ENCODE measurements at places on chromosomes 12 and 14.

DNA sequence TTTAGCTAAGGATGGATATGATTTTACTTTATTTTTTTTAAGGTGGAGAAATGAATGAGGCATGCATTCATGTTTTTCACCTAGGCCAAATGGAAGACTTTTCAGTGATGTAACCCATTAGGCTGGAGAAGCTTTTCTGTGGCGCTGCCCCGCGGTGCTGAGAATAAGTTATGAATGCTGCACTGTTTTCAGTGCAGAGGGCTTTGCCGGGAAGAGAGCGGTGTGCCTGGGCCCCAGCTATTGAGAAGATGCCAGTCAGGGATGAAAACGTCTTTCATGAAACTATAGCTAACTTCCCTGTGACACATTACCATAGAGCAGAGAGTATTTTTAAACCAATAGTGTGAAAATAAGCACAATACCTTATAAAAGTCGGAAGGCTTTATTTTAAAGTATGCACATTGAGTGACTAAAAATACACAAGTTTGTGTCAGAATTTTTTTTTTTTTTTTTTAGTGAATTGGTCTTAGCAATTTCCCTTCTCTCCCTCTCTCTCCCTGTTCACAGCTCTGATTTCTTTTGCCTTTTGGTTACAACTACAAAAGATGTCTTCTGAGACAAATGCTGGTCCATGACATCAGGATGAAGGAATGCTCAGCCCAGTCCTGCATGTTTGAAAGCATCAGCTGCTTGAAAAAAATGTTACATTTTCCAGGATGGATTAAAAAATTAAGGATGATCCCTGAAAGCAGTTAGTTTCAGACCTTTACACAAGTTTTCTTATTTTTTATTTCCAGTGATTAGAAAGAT lies 48.3 kb downstream of the NPAS3 start:
- DNase-seq = no peak

DNA sequence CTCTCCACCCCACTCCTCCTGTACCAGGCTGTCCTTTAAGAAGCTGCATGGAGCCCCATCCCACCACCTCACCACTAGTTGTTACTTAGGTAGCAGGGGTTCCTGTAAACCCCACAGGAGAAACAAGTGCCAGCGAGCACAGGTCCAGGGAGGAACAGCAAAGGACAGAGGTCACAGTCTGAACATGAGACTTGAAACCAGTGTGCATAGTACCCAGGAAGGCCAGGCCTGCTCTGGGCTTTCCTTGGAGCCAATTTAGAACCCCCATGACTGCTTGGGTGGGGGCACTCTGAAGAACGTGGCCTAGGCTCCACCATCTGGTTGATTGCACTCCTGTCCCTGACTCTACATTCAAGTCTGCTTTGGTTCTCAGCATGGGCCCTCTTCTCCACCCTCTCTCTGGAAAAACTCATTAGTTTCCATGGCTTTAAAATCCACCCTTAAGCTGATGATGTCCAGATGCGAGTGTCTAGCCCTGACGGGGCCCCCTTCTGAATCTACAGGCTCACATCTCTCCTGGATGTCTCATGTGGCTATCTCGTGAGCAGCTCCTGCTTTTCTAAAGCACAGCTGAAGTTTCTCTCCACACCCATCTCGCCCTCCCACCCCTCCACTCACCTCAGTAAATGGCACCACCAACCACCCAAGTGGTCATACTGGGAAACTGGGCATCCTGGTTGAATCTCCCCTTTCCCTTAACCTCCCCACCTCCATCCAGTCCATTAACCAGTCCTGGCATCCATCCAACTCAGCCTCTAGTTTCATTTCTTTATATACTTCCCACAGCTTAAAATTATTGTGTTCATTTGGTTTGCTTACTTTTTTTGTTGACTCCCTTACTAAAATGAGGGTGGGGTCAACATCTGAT lies 8.4 kb downstream of the KRT3 start:
- DNase-seq = no peak

GRCh38 chr14:98651037-98651436 lies 621.0 kb downstream of the BCL11B start:
- DNase-seq = no peak

DNA sequence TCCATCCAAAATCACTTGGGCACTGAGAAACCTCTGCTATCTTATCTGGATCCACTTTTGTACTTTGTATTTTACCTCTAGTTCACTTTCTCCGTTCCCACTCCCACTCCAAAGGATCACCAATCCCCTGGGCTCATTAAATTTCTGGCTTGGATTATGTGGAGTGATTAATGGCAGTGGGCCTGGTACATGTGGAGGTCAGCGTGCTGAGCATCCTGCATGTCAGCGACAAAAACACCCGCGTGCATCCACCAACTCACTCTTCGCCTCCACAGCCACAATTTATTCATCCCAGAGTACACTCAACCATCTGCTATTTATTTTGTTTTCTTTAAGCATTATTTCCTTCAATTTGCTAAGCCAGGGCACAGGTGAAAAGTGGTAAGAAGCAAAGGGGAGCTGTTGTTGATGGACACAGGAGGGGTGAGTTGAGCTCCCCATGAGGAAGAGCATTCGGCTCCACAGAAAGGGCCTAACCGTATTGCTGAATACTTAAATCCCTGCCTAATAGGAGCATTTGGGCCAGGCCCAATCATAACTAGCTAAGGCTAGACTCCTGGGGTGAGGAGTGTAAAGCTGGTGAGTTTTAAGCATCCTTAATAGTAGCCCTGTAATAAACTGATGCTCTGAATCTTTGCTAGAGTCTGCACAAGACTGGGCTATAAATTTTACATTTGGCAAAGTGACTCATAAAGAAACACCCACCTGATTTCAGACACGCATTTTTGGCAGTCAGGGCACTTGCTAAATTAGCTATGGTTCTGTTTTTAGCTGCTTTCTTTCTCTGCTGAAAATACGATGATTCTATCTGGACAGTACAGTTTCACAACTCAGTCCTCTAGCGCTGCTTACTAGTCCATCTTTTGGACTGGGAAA lies 137.8 kb downstream of the SLC25A21 start:
- no peak for DNase-seq

DNA sequence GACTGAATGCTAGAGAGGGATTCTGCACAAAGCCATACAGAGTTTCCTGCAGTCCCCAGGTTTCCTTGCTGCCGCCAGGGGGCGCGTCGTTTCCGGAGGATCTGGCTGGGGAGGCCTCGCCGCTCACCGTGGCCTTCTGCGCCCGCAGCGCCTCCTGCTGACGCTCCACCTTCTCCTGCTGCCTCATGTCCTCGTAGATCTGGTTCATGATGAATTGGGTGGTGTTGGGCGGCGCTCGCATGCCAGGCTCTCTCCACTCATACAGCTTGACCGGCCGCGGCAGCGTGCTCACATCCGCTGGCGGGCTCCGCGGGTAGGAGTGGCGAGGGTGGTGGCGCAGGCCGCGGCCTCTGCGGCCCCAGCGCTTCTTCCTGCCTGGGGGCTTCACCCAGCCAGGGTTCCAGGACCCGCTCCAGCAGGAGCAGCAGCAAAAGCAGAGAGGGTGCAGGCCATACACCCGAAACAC lies 987 bp downstream of the CCER1 start:
- no peak for DNase-seq

- DNase-seq = no peak
Measured at GRCh38 chr12:11810206-11810545, 160.7 kb downstream of the ETV6 start.

DNA sequence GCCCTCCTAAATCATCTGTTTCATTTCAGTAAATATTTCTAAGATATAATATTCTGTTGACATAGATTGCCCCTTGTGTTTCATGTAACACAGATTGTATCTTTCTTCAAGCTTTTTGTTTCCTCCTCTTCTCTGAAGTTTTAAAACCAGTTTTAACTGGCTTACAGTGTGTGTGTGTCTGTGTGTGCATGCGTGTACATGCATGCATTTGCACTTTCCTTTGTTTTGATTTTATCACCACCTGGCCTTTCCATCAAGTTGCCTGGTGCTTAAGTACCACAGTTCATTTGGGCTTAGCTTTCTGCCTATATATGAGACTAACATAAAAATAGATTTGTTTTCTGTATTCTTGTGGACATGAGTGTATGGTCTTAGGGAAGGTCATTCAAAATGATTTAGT lies 31.9 kb downstream of the ETNK1 start:
- no peak for DNase-seq

DNA sequence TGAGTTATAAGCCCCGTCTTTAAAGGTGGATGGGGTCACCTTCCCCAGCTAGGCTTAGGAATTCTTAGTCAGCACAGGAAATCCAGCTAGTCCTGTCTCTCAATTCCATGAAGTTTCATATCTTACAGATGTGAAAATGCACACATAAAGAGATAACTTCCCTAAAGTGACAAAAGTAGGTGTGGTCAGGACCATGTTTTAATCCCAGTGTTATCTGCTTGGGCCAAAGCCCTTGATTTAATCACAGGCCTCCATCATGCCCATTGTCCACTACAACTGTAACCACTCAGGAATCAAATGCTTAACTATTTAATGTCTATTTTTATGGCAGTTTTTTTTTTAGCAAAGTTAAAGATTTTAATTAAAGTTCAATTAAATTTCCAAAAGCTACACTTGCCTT lies 194.4 kb upstream of the BTG1 start:
- no peak for DNase-seq

DNA sequence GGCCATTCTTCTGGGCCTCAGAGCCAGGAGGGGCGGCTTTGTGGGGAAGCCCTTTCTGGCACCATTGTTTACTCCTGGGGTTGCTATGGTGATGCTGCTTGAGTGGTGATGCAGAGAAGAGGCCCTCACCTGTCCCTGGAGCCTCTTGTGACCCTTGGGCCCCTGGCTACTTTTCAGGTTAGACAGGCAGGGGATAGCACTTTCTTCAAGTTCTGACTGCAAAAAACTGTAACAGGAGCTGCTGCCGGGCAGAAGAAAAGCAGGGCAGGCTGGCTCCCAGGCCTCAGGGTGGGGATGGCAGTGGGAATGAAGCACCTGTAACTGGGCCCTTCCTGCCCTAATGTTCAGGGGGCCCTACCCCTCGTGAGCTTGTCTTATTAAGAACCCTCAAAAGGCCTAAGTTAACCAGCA lies at the start of gene TEX52:
TSS of gene TEX52 (minus strand) at position 19 of the 411 bp plus-strand sequence. CDS start at position 6, 13 bp downstream.
- DNase-seq = no peak

GRCh38 chr14:72625689-72626088 lies 268.2 kb downstream of the DPF3 start:
- no peak for DNase-seq

GRCh38 chr14:103746701-103747100 lies 31.1 kb downstream of the ZFYVE21 start:
- DNase-seq = no peak

- no peak for DNase-seq
Measured at GRCh38 chr12:75554556-75554880, 43.1 kb upstream of the KRR1 start.
